ENCODE measurements at places on chromosomes 5 and 9.

- DNase-seq, result no peak
Measured at GRCh38 chr5:161410640-161411039, 135.9 kb downstream of the GABRB2 start.

DNA sequence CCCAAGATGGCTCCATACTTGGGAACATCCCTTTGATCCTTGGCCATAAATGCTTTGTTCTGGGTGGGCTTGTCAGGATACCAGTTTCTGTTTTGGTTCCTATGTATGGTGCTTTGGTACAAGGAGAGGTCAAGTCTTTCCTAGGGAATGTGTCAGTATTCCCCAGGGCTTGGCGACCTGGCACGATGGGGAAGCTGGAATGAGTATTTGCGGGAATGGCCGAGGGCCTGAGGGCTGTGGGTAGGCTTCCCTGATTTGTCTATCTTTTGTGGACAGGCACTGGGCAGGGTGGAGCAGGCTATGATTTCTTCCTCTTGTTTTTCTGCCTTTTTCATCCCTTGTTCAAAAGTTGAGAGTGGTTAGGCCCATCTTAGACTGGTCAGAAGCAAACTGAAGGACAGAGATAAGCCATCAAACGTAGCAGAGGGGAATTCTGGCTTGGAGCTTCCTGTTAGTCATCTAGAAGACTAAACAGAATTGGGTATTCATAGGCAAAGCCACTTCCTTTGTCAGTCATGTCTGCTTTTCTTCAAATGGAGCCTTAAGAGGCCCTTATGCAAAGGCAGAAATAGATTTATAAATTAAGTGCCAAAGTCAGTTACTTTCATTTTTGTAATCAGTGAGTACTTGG lies 13.7 kb downstream of the DOCK2 start:
- DNase-seq, result no peak

DNA sequence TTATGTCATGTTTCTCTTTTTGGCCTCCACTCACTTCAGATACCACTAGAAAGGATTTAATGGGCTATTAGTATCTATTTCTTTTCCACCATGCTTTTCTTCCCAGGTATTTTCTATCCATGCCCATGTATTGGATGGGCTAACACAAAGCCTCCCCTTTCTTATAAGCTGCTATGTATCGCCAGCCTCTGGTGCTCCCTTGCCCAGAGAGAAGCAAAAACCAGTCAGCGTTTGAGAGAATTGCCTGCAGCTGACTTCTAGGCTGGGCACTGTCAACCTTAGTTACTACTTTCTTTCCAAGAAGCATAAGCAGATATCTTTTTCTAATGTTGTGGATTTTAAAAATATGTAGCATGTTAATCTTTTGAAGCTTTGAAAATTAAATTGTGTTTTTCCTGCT lies 30.2 kb upstream of the HSPB3 start:
- no peak for DNase-seq

DNA sequence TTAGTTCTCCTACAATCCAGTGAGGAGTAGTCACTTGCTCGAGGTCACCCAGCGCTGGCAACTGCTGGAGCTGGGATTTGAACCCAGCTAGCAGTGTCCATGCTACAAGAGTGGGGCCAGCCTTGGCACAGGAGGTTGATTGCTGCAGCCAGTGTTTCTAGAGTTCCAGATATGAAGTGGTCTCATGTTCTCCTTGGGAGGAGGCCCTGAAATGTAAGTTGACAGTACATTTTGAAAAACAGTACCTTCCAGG lies 802 bp downstream of the CCDC107 start:
- DNase-seq, result no peak

DNA sequence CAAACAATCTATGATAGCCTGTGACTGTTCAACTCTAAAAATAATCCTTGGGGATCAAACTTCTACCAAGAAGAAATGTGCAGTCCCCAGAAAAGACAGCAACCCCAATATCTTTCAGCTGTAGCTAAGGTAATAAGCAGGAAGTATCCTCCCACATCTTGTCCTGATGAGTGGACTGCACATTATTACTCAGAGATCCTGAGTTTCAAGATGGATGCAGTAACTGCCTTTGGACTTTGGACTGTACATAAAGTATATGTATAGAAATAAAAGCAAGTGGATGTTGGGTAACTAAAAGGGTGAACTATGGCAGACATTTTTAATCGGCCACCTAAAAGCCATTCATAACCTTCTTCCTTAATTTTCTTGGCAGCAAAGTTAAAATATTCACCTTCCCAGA lies 45.1 kb downstream of the SMIM23 start:
- no peak for DNase-seq

GRCh38 chr5:125659316-125660023 lies 763.7 kb upstream of the GRAMD2B start:
- no peak for DNase-seq

DNA sequence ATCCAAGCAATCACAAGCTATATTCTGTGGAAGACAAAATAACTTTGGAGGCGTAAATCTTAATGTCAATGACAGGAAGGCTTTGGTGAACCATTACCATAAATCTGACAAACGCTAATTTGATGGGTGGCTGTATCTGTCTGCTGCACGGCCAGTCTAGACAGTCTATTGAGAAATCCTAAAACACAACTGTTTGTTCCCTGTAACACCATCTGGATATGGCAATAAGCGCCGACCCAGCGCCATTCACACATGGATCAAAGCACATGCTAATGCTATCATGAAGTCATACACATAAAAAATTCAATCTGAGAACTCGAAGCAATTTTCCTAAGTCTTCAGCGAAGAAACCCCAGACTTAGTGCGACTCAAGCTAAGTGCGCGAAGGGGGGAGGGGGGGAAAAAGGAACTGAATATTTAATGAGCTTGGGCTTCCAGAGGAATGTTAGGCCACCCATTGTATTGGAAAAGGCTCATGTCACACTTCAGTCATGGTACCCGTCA lies 95.1 kb downstream of the ARL15 start:
- DNase-seq, result no peak

GRCh38 chr9:134374301-134375010 lies 48.2 kb downstream of the RXRA start:
- DNase-seq, result no peak

Measured in activated CD4-positive, CD25-positive, alpha-beta regulatory T cell (primary cell).